ENCODE measurements at places on chromosomes 2 and 18.

DNA sequence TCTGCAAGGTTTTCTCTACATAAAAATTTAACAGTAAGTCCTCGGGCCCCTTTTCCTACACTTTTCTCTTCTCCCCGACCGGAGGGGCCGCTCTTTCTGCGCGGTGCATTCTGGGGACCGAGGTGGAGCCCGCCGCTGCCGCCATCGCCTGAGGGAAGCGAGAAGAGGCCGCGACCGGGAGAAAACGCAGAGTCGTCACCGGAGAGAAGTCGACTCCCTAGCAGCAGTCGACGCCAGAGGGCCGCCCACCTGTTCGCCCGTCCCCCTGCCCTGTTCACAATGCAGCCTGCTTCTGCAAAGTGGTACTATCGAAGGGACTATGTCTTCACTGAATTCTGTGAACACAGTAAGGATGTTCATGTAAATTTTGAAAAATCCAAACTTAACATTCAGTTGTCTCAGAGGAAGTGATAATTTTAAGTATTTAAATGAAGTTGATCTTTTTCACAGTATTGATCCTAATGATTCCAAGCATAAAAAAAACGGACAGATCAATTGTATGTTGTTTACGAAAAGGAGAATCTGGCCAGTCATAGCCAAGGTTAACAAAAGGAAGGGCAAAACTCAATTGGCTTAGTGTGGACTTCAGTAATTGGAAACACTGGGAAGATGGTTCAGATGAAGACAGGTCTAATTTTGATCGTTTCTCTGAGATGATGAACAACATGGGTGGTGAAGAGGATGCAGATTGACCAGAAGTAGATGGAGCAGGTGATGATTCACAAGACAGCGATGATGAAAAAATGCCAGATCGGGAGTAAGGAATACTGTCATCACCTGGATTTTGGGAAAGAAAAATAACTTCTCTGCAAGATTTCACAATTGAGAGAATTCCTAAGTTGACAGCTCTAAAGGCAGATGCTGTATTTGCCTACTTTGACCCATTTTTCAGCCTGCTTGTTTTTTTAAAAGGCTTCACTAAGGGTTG is 55.8 kb downstream of the ASXL2 start:
- no peak for DNase-seq

DNA sequence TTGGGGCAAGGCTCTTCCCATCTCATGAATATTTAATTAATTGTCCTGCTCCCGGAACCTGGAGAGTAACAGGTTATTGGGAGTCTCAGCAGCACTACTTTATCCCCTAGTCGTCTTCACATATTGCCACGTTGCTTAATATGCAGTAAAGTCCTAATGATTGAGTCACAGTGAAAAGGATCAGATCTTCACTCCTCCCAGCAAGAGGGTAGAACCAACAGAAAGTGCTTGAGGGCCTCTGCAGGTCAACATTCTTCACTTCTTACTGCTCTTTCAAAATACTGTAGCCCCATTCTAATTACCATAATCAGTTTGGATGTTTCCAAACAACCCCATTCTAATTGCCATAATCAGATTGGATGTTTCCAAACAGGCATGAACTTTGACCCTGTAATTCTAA is 801.0 kb downstream of the LRRTM4 start:
- no peak for DNase-seq

DNA sequence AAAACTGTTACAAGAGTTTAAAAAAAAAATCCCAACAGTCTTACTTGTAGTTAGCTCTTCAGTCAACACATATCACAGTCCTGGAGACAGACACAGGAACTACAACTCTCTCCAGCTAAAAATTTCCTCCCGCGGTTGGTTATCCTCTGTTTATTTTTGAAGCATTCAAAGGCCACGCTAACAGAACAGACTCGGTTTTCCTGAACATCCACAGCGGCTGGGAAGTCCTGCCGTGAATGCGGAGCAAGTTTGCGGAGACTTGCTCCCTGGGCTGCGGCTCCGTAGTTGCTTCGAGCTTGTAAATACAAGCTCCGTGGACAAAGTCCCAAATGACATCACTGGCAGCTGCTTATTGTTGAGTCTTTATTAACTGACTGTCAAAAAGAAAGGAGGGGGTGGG is at the start of gene NCKAP5:
Gene NCKAP5 (minus strand): TSS at position 292 of the 400 bp plus-strand sequence. CDS start 50,937 bp downstream, outside the sequence.
- peak; percentile 13 for DNase-seq

GRCh38 chr2:125745514-125745913 is 910.4 kb upstream of the GYPC start:
- peak; percentile 77 for DNase-seq

GRCh38 chr2:64841461-64841860 is 147.7 kb upstream of the SLC1A4 start:
- DNase-seq = no peak

DNA sequence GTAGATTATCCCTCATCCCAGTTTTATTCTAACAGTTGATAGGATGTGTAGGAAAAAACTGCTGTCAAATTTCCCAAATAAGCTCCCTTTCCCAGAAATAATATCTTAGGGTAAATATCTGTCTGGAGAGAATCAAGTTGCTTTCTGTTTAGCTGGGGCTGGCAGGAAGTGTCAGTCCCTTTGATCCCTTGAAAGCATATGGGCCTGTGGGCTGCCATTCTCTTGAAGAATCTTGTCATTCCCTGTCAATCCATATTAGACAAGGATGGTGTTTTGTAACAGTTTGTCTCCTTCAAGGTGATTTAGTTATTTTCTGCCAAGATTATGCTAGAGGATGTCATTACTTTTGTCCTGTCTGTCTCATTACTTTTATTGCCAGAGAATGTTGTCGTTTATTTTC is 37.1 kb upstream of the UBE2E3 start:
- no peak for DNase-seq

DNA sequence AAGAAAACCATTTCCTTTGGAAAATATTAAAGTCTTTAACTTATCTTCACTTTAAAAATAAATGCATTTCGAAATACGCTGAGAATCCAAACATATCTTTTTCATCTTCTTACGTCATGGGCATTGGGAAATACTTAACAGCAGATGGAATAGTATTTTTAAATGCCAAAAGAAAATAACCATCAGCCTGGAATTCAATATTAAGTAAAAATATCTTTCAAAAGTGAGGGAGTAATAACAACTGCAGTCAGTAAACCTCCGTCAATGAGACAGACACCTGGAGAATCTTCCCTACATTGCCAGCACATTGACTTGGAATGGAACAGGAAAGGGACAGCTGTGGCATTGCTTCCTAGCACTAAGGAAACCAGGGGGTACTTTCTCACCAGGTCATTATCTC is 290.4 kb upstream of the TNP1 start:
- DNase-seq = no peak

DNA sequence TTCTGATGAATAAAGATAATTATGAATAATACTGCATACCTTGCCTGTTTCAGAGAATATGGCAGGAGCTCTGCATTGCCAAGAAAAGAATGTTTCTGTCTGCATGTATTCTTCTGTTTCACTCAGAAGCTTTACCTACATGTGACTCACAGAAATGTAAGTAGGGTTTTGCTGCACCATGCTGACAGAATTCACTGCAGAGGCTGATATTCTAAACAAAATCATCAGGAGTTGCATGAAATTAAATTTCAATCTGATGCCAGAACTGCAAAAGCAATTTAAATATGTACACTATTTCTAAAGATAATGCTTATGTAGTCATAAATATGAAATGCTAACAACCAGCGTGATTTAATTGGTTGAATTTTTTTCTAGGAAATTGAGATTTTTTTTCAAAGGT is 332.8 kb upstream of the FSHR start:
- DNase-seq = no peak

GRCh38 chr2:72545790-72546189 is 280.0 kb downstream of the EXOC6B start:
- DNase-seq = no peak

DNA sequence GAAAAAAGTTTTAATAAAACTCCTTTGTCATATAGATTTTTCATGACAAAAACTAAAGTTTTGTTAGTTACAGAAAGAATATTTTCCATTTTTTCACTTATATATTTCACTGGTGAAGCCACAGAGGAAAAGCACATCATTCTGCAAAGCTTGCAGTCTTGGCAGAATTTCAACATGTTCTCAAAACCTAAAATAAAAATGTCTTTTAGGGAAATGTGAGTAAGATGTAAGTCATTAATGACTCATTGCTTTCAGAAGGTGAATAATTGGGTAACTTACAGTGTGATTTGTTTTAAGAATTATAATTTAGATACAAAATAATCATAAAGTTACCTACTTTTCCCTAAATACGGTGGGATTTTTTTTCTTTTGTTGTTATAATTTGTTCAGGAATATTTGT is 43.4 kb upstream of the TNFRSF11A start:
- DNase-seq = no peak

DNA sequence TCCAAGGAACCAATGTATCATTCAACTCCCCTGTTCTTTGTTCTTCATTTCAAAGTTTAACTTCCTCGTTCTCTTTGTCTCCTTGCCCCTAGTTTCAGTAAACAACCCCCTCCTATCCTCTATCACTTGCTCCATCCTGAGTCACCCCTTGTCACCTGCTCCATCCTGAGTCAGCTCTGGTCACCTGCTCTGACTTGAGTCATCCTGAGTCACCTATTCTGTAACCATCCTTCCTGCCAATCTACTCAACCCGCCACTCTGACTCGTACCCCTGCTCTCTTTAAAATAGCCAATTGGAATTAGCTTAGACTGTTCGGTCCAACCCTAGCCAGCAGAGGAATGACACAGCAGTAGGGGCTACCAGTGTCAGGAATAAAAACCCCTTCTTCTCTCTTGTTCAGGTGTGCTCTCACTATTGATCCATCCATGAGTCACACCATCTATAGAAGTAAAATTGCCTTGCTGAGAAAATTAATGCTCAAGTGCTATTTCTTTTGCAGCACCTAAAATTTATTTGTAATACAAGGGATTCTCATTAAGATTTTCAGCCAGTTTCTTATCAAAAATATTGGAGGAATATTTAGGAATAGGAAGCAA is 326.8 kb downstream of the AKAIN1 start:
- DNase-seq = no peak

DNA sequence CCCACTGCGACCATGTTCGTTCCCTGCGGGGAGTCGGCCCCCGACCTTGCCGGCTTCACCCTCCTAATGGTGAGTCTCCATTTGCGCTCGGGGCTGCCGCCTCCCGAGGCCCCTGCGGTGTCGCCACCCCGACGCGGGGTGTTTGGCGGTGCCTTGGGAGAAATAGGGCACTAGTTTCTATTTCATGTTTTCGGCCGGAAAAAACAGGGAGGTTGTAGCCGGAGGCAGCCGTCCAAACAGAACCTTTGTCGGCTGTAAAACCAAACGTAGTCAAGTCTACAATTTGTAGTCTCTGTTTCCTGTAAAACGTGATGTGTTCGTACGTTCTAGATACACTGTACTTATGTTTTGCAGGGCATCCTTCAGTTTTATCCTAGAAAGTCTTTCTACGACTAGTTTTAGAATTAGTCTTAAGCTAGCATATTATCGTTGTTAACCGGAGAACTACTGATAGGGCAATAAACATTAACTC is 290 bp downstream of the PSMG2 start:
- no peak for DNase-seq

DNA sequence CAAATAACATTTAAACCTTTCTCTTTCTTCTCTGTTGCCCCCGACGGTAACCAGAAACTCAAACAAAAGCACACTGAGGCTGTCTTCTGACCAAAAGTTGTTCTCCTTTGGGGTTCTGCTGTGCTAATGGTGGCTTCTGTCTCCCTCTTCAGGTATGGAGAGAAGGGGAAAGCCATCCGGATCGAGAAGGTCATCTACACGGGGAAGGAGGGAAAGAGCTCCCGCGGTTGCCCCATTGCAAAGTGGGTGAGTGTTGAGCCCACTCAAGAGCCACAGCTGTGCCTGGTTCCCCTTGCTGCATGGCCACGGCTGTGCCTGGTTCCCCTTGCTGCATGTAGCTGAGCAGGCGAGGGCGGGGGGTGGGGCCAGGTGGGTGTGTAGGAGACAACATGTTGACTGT is 67.4 kb downstream of the BOLA3 start:
- DNase-seq = peak; percentile 8

DNA sequence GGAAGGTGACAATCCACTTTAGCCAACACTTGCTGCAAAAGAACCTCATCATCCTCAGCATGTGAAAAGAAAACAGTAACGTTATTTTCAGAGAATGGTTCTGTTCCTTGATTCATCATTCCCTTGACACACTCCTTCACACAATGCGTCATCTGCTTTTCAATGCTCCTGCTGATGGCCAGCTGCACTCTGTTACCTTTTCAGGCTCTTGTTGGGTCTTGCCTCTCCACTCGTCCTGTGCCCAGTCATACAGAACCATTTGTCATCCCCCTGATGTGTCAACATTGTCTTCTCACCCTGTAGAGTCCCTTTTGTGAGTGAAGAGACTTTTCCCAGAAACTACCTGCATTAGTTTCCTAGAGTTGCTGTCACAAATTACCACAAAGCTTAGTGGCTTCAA is 12.2 kb upstream of the DTNA start:
- no peak for DNase-seq

- no peak for DNase-seq
Observed at GRCh38 chr2:210287301-210287700, 27.7 kb downstream of the MYL1 start.

DNA sequence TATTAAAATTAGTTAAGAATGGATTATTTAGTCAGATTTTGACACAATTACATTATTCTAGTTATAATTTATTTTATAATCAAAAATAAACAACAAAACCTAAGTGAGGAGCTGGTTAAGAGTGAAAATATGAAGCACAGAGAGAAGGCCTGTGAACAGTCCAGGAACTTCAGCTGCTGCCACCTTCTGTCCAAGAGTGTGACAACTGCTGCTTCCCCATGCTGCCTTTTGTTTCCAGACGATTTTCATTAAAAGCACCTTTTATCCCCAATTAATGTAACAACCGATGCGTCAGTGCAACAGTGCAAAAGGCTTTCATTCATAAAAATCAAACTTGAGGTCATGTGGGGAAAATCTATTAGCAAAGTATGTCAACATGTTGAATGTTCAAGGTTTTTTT is 363.6 kb downstream of the CTNNA2 start:
- peak; percentile 30 for DNase-seq

DNA sequence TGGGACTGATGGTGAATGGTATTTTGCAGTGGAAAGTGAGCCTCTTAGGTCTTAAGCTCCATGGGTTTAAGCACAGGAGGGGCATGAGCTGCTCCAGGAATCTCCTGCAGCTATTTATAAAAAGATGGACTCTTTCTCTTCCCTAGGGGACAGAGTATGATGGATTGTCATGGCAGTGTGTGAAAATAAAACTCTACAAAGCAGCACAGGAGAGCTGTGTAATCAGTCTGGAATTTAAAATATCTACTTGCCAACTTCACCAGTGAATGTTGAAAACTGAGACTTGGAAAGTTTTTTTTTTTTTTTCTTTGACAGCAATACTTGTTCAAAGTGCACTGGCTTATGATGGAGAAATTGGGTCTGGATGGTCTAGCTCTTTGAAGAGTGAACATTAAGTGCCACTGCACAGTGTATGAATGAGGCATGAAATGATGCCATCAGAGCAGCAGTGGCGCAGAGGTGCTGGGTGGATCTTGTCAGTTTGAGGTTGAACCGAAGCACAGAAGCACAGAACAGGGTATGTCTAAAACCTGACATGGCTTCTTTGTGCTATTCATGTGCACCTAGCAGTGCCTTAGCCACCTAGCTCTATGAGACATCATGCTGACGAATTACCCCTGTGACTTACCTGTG is 245.4 kb downstream of the PTPRM start:
- no peak for DNase-seq

Measured in HT-29 (cell line).